ENCODE measurements at places on chromosomes 12 and 14. TPM values are rescaled to one million over a fixed set of nuclear protein-coding genes. Genes with fewer than 3 reads are reported as not detected.

GRCh38 chr14:36506732-36507614 lies 13.1 kb downstream of the NKX2-1 start:
- DNase-seq, result no peak

- no peak for DNase-seq
Observed at GRCh38 chr14:65476273-65476941, 63.9 kb downstream of the FUT8 start.

DNA sequence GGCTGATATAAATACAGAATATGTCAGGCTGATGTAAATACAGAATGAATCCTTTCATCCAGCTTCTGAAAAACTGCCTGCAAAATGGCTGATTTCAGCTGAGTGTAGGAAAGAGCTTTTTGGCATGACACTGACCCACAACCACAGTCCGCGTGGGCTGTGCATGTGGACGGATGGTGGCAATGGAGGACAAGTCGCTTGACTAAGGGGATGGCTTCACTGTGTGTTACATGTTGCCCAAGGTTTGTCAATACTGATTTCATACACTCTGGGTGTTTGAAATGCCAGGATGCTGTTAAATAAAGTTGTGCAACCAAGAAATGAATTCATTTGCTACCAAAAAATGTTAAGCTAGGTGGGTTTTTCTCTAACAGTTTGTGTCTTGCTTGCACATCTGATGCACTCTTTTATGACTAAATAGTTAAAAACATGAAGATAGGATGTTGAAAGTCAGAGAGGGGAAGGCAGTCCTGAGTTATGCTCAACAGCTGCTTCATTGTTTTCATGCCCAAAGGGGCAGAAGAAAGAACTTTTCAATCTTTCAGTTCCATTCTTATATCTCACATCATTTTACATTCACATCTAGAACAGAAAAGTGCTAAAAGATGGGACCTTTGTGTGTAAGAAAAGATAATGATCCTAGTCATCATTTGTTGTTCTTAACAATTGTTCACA lies 36.5 kb upstream of the OVCH1 start:
- DNase-seq, result no peak

The KCNH3 gene
- not detected for total RNA-seq
